ENCODE measurements at places on chromosomes 5 and 9.
A peak's percentile ranks its signal among the peaks of the same experiment; 100 is the strongest.

GRCh38 chr5:55316289-55316688, 8.5 kb downstream of the MTREX start:
- DNase-seq, result no peak

- no peak for DNase-seq
These were observed 181.6 kb upstream of the GHR start for GRCh38 chr5:42241636-42242035.

GRCh38 chr9:4973246-4973645, 11.8 kb upstream of the JAK2 start:
- DNase-seq, result no peak

DNA sequence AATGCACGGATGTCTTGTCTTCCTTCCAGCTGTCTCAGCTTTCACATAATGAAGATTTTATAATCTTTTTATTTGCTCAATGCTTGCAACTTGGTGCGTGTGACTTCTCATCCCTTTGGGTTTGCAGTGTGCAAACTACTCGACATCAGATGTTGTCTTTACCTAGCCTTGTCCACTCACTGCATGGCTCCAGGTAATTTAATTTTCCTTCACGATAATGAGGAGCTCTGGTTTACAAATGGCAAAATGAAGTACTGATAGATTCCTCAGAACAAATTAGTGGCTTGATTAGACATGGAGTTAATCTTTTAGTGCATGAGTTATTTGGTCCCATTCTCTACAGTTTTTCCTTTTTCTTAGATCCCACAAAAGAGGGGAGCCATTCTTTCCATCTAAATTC, 603.0 kb downstream of the CCDC171 start:
- DNase-seq, result no peak

- DNase-seq, result no peak
These were observed 44.8 kb downstream of the GHR start for GRCh38 chr5:42467981-42468524.

- no peak for DNase-seq
These were observed 1397.5 kb upstream of the CDH6 start for GRCh38 chr5:29796013-29796412.

DNA sequence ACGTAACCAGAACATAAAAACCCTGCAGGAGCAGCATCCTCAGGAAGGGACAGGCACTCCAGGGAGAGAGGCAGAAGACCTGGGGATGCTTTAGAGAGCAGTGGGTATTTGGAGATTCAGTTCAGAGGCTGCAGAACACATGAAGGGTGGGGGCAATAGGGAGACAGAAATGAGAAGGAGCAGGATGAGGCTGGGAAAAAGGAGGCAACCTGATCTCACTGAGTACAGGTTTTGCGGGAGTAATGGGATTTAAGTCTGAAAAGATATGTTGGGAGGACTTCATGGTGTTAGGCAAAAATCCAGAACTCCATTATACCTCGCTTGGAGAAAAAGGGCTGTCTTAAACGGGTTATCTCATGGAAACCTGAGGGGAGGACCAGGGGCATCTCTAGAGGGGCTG, 41.3 kb upstream of the GARNL3 start:
- no peak for DNase-seq

- DNase-seq, result no peak
These were observed 18.7 kb downstream of the ROPN1L start for GRCh38 chr5:10460252-10460906.

GRCh38 chr9:115111874-115112273, 6.1 kb downstream of the TNC start:
- DNase-seq, result no peak

- DNase-seq, result no peak
These were observed 55.6 kb downstream of the ATPSCKMT start for GRCh38 chr5:10194083-10194482.

DNA sequence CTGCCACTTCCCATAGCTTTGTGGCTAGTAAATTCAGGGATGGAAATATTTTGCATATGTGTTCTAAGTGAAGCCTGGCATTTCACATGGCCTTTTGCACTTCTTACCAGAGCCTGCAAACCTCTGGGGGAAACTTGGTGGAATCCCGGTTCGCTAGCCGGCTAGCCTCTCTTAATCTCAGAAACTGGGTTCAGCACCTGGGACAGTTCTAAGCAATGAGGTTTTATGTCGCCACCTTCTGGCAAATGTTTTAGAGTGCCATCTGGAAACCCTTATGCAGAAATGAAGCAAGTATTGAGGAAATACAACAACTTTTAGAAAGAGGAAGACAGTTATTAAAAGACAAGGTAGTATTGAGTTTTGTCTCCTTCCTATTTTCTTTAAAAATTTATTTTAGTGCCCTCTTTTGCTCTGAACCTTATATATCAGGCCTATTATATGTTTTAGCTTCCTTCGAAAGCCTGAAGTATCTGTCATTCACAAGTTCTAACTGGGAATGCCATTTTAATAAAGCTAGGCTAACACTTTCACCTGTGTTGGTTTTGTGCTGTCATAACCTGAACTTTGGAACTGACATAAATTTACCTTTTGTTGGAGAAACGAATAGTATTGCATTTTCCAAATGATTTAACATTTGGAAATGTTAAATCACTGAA, 963 bp upstream of the HTR1A start:
- no peak for DNase-seq

- no peak for DNase-seq
These were observed 3.0 kb upstream of the DNAJB5 start for GRCh38 chr9:34986540-34987047.

GRCh38 chr5:132022737-132023136, 11.3 kb upstream of the ACSL6 start:
- DNase-seq, result no peak

DNA sequence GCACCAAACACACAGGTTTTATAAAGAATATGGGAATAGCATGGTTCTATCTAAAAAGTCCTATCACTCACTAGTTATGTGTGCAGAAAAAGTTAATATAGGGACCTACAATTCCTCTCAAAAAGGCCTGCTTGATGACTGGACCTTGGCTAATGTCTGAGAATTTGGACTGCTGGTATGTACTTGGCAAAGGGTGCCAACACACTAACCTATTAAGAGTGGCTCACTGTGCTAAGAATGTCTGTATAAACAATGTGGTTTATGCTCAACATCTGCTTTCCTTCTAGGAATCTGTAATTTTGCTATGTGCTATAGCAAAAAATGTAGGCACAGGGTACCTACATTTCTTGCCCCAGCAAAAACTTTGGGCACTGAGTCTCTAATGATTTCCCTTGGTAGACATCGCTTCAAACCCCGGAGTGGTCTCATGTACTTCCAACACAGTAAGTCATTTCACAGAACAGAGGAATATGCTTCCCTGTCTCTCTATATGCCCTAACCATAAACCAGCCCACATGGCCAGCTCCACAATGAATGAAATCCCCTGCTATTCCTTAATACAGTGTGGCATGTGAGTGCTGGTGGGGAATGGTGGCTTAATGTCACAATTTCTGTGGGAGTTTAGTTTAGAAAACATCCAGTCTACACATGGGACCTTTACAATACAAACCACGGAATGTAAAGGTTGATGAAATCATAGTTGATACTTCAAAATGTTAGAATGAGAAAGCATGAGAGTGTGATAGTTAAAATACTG, 101.7 kb downstream of the UBAP2 start:
- no peak for DNase-seq

DNA sequence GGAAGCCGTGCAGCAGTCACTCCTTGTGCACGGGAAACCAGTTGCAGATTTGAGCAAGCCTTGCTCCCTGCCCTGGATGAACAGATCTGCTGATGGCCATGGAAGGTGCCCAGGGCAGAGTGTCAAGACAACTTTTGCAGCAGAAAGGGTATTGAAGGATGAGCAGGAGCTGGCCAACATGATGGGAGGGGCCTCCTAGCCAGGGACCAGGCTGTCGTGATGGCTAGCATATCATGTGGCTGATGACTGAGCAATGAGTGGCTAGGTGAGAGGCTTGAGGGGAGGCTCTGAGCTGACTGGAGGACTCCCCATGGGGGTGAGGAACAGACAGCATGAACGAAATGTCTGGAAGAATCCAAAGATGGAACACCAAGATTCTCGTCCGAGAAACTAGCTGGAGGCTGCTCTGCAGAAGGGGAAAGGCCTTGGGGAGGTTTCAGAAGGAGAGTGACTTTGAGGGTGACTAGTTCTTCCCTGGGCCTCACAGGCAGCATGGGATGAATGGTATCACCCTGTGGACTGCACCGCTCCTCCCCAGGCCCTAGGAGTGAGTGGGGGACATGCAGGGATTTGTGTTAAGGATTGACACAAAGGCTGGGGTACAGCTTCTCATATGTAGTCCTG, 18.5 kb downstream of the PPARGC1B start:
- DNase-seq, result no peak

DNA sequence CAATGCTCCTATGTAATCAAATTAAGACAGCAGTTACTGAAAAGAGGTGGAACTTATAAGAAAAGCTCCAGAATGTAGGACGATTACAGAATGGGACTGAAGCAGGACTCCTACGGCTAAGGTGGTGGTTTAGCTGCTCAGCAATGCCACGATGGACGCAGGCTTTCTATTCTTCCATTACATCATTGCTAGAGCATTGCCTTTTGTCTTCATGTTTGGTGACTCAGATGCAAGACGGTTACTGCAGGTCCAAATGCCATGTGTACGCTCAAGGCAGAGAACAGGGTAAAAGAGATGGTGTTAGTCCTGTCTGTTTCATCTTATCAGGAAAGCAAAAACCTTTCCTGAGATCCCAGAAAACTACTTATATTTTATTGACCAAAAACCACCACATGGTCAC, 255.1 kb downstream of the ZSWIM6 start:
- DNase-seq, result no peak

GRCh38 chr5:107670932-107671741, at the start of gene EFNA5:
Gene EFNA5, minus strand, starts transcription at chr5:107670937.
- DNase-seq, result no peak

- DNase-seq, result no peak
These were observed 301.8 kb downstream of the TLE1 start for GRCh38 chr9:81387360-81388106.

- no peak for DNase-seq
These were observed 10.1 kb downstream of the TAF1L start for GRCh38 chr9:32625320-32625719.

GRCh38 chr5:171316258-171317121, 7.4 kb downstream of the TLX3 start:
- DNase-seq, result no peak

- no peak for DNase-seq
These were observed 59.0 kb downstream of the UNC13B start for GRCh38 chr9:35220659-35221338.

GRCh38 chr9:36486933-36487481, 85.7 kb upstream of the MELK start:
- DNase-seq, result peak; percentile 28

GRCh38 chr9:122309861-122310260, 45.2 kb downstream of the MRRF start:
- no peak for DNase-seq

GRCh38 chr5:142095651-142096330, 12.8 kb upstream of the NDFIP1 start:
- DNase-seq, result peak; percentile 75

DNA sequence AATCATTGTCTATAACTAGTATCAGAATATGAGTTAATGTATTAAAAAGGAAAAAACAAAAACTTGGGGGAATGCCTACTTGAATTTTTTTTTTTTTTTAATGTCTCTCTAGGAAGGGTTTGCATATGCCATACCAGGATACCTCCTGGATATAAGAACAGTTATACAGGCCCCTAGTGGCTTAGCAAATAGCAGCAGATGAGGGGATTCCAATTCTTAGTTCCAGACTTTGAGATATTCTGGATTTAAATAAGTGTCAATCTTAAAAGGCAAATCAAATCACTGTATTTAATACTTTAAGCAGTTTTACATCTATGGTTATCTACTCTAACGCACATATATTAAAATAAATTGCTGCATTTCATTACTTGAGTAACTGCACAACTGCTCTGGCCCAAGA, 1055.5 kb upstream of the DMAC1 start:
- DNase-seq, result no peak

GRCh38 chr5:8478326-8478725, 609.4 kb downstream of the MTRR start:
- no peak for DNase-seq

Data from central memory CD8-positive, alpha-beta T cell (primary cell).